Fibroblast of skin of scalp (primary cell): ENCODE measurements at places on chromosomes 7 and 10.

DNA sequence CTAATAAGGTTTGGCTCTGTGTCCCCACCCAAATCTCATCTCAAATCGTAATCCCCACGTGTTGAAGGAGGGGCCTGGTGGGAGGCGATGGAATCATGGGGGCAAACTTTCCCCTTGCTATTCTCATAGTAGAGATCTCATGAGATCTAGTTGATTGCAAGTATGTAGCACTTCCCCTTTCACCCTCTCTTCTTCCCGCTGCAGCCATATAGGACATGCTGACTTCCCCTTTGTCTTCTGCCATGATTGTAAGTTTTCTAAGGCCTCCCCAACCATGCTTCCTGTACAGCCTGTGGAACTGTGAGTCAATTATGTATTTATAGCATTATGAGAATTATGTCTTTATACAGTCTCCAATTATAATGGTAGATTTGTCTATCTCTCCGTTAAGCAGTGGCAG, 594.5 kb downstream of the ACTR3B start:
- DNase-seq: no peak

- DNase-seq: peak; percentile 15
Measured at GRCh38 chr10:50431133-50431532, 179.8 kb upstream of the ASAH2 start.

- DNase-seq: peak; percentile 69
Measured at GRCh38 chr10:11035301-11035991, 17.8 kb downstream of the CELF2 start.

DNA sequence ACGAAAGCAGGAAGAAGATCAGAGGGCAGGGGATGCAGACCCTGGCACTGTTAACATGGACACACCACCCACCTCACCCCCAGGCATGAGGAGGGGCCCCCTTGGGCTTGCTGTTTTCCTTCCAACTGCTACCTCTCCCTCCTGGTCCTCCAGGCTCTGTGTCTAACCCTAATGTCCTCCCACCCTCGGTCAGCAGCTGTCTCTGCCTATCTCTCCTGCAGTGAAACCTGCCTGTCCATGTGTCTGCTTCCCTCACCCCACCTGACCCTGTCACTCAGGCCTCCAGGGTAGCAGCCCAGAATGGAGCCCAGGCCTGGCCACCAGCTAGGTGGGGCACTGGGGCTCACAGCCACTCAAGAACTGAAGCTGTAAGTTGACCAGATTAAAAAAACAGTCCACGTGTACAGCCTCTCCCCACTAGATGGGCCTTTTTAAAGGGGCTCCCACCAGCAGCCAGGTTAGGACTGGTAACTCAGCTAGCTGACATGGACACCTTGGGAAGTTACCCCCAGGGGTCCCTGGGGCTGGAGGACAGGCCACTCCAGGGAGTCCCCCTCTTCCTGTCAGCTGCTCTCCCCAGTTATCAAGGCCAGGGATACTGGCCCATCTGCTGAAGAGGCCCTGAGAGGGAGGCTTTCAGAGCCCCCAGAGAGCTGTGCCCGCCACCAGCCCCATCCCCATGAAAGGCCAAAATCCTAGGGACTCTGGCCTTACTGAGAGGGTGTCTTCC, 1.5 kb downstream of the SMARCD3 start:
- DNase-seq: no peak

DNA sequence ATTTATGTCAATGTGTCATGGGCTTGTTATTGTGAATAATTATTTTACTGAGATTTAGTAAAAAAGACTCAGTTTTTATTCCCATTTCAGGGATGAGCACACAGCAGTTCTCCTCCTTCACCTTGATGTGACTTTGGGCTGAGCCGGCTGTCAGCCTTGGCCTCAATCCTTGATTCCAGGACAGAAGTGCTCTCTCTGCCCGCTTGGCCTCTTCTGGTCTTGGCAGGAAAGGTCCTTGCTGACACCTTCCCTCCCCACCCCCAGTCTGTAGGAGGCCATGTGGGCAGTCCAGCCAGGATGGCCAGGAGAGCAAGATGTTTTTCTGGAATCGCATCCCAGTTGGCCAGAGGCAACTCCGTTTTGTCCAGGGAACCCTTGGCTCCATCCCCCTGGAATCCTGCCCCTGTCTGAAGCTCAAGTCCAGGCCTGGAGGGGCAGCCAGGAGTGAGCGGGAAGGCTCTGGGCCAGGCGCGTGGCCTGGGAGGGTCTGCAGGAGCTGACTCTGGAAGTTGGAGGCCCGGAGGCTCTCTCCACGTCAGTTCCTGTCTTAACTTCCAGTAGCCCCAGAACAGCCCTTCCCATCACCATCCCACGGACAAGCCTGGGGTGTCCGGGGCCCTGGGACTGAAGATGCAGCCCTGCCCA, 100.9 kb downstream of the PDGFA start:
- DNase-seq: no peak

GRCh38 chr10:133100706-133101415, 13.1 kb downstream of the ADGRA1 start:
- no peak for DNase-seq
